NCI-H1930 (cell line): ENCODE measurements at places on chromosomes 11 and 22.

- DNase-seq: no peak
Measured at GRCh38 chr11:115652496-115652895, 148.3 kb upstream of the CADM1 start.

- no peak for DNase-seq
Measured at GRCh38 chr22:30212363-30212995, 34.1 kb downstream of the LIF start.

DNA sequence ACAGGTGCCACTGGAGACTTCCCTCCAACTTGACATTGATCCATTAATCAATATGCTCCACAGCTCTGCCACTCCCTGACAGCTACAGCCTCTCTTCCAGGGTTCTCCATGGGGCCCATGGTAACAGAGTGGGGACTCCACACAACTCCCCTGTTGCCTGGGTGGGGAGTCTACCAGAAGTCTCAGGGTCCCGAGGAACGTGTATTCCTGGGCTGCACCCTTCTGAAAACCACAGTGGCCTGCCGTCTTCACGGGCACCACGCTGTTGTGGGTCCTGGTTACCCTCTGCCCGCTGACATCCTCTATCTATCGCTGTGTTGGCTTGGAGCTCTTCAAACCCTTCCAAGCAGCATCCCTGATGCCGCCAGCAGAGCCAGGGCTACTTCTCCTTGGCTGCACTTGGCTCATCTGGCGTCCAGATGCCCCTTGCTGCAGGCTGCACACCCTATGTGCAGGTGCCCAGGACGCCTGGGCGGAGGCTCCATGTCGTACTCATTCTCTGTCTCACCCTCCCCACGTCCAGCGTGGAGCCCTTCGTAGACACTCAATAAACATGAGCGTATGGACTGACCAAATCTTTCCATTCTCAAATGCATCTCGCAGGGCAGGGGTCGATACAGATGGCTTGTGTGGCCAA lies 1341.8 kb downstream of the TBC1D22A start:
- no peak for DNase-seq

- DNase-seq: no peak
Measured at GRCh38 chr11:34558211-34558610, 44.6 kb upstream of the ELF5 start.

DNA sequence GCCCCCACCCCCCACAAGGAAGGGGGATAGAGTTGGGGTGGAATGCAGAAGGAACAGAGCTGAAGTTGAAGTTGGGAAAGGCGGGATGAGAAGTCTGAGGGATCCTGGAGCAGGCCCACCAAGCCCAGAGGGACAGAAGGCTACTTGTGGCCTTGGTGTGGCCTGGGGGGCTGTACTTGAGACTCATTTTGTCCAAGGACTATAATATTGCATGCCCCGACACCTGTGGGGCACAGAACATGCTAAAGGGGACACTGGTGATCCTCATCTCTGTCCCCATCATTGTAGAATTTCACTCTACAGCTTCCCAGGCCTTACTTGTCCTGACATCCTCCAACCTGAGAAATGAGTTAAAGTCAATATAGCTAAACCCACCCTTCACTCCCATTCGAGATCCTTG lies 1.3 kb downstream of the ESAM start:
- no peak for DNase-seq

DNA sequence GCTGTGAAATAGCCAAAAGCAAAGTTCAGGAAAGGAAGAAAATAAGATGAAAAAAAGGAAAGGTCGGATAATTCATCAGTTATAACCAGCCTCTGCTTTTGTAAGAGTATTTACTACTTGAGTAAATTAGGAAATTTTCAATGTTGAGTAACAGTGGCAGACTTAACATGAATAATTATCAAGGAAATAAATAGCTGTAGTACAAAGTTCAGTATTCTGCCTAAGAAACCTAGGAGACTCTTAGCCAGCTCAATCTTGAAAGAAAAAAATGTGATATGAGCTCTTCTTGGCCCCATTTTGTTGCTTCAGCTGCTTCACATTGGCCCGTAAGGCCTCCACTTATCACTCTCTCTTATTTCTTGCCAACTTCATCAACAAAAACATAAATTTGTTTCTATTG lies 17.0 kb upstream of the DNAJB7 start:
- no peak for DNase-seq

DNA sequence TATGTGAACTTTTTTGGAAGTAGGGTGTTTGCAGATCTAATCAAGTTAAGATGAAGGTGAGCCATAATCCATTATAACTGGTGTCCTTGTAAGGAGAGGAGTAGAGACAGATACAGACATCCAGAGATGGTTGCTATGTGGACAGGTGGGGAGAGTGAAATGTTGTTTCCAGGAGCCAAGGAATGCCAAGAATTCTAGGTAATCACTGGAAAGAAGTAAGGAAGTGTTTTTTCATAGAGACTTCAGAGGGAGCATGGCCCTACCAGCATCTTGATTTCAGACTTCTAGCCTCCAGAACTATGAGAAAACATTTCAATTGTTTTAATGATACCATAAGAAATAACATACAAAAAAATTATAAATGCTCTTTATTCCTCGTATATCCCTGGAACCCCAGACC lies 320.5 kb upstream of the ANO3 start:
- no peak for DNase-seq

GRCh38 chr11:44885065-44885810 lies 65.4 kb downstream of the TP53I11 start:
- DNase-seq: no peak

DNA sequence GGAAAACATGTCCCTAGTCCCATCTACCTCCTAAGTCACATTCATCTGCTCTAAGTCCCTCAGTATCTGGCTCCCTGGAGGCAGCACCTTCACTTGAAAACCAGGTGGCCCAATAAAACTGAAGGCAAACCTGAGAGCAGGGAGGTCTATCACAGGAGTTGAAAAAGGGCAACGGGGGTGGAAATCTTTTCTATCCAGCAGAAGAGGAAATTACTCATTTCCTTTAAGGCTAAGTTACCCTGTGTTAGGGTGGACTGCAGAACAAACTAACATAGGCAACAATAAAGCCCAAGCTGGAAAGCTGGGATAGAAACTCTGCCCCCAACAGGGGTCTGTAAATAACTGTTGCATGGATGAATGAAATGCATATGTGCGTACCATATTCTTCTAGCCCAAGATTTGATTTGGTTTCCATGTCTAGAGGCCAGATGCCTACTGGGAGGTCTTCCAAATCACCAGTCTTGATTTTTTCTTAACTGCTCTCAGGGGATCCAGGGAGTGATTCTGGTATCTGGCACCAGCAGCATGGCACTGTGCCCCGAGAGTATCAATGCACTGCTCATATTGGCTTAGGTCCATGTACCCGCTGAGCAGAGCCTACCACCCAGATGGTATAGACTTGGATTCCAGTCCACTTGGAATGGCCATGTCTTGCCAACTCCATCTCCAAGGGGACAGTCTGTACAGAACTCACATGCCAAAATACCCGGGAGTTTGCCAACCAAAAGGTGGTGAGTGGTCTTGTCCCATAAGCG lies 350.0 kb upstream of the NCAM1 start:
- DNase-seq: no peak

DNA sequence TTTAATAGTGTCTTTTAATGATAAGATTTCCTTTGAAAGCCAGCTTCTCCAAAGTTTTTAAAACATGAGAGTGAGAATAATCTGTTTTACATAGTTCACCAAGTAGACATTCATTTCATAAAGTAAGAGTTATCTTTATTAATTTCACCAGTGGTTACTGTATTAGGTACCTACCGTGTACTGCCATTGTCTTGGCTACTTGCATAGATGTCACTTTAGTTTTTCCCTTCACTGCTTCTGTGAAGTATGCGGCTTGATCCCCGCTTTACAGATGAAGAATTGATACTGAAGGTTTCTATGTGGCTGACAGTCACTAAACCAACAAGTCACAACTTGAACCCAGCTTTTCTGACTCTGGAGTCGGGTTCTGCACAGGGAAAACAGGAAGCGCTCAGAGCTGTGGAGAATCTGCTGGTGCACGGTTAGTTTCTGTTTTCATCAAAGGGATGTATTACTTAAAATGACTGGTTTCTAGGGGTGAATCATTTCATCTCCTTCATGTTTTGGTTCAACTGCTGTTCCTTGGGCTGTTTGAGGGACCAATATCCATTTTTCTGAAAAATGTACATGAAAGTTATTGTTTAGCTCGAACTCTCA lies 39.3 kb upstream of the MYO18B start:
- no peak for DNase-seq

GRCh38 chr11:104934594-104934993 lies 33.8 kb downstream of the CASP4 start:
- no peak for DNase-seq

DNA sequence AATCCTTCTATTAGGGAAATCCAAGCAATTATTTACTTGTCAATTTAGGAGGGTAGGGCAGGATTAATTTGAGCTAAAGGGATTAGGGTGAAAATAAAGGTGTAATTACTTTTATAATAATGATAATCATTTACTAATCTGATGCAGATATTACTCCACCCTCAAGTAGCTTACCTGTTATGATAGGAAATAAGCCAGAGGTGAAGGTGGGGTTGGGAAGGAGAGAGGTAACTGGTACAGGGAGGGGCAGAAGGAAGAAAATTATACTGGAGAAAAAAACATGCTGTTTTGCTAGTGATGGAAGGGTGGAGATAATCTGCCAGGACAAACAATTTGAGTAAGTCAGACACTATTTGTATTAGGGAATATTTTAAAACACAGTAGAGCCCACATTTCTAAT lies 157.7 kb downstream of the BARX2 start:
- DNase-seq: no peak

GRCh38 chr11:112508750-112509149 lies 248.1 kb upstream of the PLET1 start:
- DNase-seq: no peak

DNA sequence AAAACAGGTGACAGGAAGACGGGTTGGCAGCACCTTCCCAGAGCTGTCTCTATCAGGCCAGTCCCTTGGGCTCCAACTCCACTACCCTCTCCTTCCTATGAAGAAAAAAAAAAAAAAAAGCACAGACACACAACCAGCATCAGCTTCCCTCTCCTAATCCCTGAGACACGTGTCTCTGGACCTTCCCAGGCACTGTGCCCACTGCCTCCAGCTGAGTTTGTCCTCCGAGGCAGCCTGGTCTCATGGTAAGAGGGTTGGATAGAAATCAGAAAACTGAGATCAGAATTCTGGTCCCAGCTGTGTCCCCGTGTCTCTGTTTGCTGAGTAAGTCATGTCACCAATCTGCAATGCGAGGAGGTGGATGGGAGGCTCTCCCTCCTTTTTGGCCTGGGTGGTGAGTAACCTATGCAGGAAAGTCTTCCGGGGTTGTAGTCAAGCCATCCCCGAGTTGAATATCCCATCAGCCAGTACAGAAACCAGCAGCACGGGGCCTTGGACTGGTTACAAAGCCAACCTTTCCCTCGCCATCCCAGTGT lies 193.7 kb upstream of the TBCEL start:
- DNase-seq: no peak

- peak; percentile 77 for DNase-seq
Measured at GRCh38 chr22:31489632-31490495, at the start of gene EIF4ENIF1. TSS of gene EIF4ENIF1 (minus strand) at chr22:31489842. CDS start at chr22:31488718, 1,124 bp downstream.

DNA sequence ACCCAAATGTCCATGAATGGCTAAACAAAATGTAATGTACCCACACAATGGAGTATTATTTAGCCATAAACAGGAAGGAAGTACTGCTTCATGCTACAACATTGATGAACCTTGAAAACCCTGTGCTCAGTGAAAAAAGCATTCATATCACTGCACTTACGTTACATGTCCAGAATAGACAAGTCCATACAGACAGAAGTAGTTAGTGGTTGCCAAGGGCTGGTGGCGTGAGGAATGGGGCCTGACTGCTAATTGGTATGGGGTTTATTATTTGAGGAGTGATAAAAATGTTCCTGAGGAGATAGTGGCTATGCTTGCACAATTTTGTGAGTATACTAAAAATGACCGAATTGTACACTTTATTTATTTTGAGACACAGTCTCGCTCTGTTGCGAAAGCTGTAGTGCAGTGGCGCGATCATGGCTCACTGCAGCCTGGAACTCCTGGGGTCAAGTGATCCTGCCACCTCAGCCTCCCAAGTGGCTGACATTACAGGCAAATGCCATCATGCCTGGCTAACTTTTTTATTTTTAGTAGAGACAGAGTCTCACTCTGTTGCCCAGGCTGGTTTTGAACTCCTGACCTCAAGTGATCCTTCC lies 7.7 kb upstream of the SYVN1 start:
- DNase-seq: no peak

DNA sequence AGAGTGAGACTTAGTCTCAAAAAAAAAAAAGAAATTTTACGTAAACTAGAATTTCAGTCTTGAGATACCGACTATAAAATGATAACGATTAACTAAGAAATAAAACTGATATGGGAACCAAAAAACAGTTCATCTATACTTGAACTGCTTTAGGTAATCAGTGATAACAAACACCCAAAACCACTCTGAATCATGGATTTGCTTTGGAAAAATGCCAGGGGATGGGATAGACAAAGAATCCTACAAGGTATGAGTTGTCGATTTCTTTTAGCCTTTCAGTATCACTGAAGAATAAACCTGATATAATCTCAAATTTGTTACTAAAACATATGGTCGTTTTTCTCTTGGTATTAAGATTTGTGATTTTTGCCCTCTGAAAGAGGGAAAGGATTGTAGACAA lies 13.7 kb downstream of the CSTF3 start:
- DNase-seq: no peak

DNA sequence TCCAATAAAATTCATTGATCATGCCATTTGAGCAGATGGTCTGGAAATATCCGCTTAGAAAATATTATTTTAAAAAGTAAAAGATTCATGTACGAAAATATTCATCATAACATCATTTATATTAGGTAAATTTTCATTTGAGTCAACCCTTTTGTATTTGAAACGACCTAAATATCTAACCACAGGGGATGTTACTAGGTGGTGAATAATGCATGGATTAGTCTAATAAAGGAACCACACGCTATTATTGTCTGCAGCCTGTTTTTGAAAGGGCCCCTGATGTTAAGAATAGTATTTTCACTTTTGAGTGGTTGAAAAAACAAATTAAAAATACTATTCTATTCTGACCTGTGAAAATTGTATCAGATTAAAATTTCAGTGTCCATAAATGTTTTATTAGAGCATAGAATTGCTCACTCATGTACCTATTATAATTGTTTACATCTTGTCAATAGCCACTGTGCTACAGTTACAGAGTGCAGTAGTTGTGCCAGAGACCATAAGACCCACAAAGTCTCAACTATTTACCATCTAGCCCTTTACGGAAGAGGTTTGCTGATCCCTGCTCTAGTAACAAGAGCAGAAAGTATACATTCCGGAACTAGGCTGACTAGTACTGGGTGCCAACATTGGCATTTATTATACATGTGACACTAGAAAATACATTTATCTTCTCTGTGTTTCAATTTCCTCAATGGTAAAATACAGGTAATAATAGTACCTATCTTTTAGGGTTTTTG lies 176.1 kb downstream of the LRRC4C start:
- DNase-seq: peak; percentile 20

- DNase-seq: no peak
Measured at GRCh38 chr22:36934418-36935312, 21.2 kb downstream of the CSF2RB start.

- no peak for DNase-seq
Measured at GRCh38 chr11:35671396-35672127, 9.0 kb downstream of the TRIM44 start.

DNA sequence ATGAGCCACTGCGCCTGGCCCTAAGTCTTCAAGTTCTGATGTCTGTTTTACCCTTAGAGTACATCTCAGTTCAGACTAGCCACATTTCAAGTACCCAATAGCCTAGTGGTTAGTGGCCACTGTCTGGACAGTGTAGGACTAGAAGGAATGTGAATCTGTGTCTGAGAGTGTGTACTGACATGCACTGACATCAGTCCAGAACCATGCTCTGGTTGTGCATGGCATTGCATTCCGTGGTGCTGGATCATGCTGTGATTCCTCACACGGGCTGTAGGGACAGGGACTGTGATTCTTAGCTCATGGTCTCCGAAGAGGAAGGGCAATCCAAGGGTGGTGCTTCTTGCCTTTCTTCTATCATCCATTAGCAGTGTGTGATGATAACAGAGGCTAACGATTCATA lies 41.1 kb downstream of the AMOTL1 start:
- no peak for DNase-seq
